ENCODE measurements at places on chromosomes 1 and 21. TPM values are rescaled to one million over a fixed set of nuclear protein-coding genes. Genes with fewer than 3 reads are reported as not detected.

DNA sequence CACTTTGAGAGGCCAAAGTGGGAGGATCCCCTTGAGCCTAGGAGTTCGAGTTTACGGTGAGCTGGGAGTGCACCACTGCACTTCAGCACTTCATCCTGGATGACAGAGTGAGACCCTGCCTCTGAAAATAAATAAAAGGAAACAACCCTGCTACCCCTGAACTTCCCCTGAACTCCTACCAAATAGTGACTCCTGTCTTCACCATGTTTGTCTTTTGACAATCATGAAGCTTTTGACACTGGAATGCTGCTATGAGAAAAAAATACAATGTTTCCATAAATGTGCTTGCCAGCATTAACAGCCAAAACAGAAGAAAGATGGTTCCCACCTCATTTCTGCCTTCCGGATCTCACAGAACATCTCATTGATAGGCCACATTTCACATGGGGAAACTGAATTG, 10.4 kb downstream of the ZBTB8A start:
- H3K4me3 ChIP-seq = no peak overlapping the region
- H3K4me1 ChIP-seq = no peaks in the 10 kb centered on the region
- H3K27me3 ChIP-seq = no peaks in the 10 kb centered on the region
- no peak for DNase-seq

DNA sequence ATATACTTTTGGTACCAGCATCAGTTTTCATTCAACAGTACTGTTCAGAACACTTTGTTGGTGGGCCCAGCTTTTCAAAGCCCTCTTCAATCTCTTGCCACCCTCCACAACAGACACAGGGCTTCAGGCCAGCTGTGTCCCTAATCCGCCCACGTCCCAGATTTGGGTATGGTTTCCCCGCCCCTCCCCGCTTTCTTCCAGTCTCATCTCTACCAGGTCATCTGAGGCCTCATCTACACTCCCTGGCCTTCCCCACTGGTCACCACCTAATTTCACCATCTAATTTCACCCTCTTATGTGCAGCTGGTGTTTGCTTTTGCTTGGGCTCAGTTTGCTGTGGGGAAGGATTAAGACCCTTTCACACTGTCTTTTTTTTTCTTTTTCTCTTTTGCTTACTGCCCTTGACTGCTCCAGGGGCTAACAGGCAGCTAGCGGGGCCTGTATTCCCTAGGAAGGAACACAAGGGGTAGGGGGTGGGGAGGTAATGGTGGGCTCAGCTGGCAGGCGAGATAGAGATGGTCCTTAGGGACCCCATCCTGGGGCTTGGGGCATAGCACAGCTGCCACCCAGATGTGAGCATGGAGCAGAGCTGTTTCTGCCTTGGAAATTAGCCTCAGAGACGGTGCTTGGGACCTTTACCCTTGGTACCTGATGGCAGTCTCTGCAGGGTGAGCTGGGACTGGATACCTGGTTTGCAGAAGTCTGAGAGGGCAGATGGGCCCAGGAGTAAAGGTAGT, 3.8 kb upstream of the EPB41 start:
- no peaks in the 10 kb centered on the region for H3K4me1 ChIP-seq
- no peak overlapping the region for H3K4me3 ChIP-seq
- no peak overlapping the region for H3K27ac ChIP-seq
- H3K27me3 ChIP-seq = no peaks in the 10 kb centered on the region

DNA sequence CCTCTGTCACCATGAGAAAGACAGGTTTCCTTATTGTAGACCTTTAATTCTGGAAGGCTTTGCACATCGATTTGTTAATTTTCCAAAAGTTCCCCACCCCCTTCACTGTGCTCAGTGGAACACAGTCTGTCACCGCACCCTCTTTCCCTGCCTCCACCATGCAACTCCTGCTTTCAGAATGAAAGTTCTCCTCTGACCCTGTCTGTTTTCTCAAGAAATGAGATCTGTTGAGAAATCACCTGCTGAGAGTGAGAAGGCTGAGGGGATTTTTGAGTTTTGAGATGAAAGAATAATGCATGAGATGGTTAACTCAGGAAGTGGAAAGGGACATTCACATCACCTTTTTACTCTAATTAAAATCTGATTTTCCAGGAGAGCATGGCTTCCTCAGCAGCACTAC, 99.6 kb downstream of the CYYR1 start:
- H3K4me3 ChIP-seq = no peak overlapping the region
- H3K4me1 ChIP-seq = peaks cover 8% of the 10 kb centered on the region
- H3K27me3 ChIP-seq = no peaks in the 10 kb centered on the region
- no peaks in the 10 kb centered on the region for H3K36me3 ChIP-seq
- no peak overlapping the region for H3K27ac ChIP-seq

- DNase-seq = peak; percentile 72
- no peak overlapping the region for H3K4me3 ChIP-seq
- H3K27ac ChIP-seq = peak overlapping the region; percentile 29
- H3K4me1 ChIP-seq = peaks cover 9% of the 10 kb centered on the region
- H3K36me3 ChIP-seq = peaks cover 44% of the 10 kb centered on the region
Observed at GRCh38 chr1:66951513-66951912, 26.7 kb downstream of the MIER1 start.

DNA sequence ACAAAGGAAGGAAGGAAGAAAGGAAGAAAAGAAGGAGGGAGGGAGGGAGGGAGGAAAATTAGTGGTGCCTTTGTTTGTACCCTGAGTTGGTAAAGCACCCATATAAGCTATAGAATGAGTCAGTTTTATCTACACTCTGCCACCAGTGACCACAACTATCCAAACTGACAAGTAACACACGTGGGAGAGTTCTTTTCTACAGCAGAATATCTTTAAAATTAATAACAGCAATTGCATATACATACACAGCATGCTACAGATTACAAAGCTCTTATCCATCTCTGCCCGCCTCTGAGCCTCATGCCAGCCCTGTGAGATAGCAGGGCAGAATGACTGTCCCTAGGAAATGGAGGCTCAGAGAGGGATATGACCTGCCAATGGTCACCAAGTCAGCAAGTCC, 20.3 kb downstream of the CDCP2 start:
- H3K27me3 ChIP-seq = no peaks in the 10 kb centered on the region
- no peak overlapping the region for H3K4me3 ChIP-seq
- no peaks in the 10 kb centered on the region for H3K36me3 ChIP-seq
- peak; percentile 39 for DNase-seq
- no peak overlapping the region for H3K27ac ChIP-seq

GRCh38 chr1:5390504-5390903, 601.7 kb downstream of the NPHP4 start:
- no peak for DNase-seq
- H3K27ac ChIP-seq = no peak overlapping the region
- H3K4me1 ChIP-seq = no peaks in the 10 kb centered on the region
- H3K36me3 ChIP-seq = no peaks in the 10 kb centered on the region
- no peaks in the 10 kb centered on the region for H3K27me3 ChIP-seq

- no peak overlapping the region for H3K27ac ChIP-seq
- DNase-seq = no peak
- H3K4me1 ChIP-seq = peaks cover 22% of the 10 kb centered on the region
- no peak overlapping the region for H3K4me3 ChIP-seq
Observed at GRCh38 chr1:117672756-117673155, 66.9 kb downstream of the TENT5C start.

DNA sequence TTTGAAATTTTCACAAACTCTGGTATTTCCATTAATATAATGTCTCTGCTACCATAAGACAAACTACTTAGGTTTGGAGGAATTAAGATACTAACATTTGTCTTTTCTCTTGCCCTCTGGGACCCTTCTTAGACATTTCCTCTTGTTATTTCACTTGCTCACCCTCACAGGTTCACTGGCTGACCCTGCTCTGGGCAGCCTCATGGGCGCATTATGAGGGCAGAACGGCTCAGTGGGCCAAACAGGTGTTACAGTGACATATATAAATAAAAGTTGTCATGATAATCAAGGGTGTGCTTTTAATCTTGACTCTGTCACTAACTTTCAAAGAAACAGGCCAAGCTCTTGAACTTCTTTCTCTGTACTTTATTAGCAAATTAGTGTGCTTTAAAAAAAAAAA, 46.5 kb downstream of the ZNHIT6 start:
- no peak overlapping the region for H3K4me3 ChIP-seq
- H3K36me3 ChIP-seq = peaks cover 15% of the 10 kb centered on the region
- no peaks in the 10 kb centered on the region for H3K27me3 ChIP-seq
- no peak overlapping the region for H3K27ac ChIP-seq
- H3K4me1 ChIP-seq = peaks cover 25% of the 10 kb centered on the region

The MYBPH gene
- total RNA-seq = 1.4 TPM

- H3K27me3 ChIP-seq = no peaks in the 10 kb centered on the region
- H3K36me3 ChIP-seq = no peaks in the 10 kb centered on the region
- peaks cover 6% of the 10 kb centered on the region for H3K4me1 ChIP-seq
- H3K4me3 ChIP-seq = no peak overlapping the region
- no peak overlapping the region for H3K27ac ChIP-seq
Observed at GRCh38 chr1:70458131-70458530, 47.1 kb downstream of the CTH start.

- no peak for DNase-seq
- no peak overlapping the region for H3K4me3 ChIP-seq
- no peaks in the 10 kb centered on the region for H3K27me3 ChIP-seq
- no peaks in the 10 kb centered on the region for H3K36me3 ChIP-seq
- H3K27ac ChIP-seq = no peak overlapping the region
Observed at GRCh38 chr1:181064011-181064623, 24.4 kb upstream of the IER5 start.

DNA sequence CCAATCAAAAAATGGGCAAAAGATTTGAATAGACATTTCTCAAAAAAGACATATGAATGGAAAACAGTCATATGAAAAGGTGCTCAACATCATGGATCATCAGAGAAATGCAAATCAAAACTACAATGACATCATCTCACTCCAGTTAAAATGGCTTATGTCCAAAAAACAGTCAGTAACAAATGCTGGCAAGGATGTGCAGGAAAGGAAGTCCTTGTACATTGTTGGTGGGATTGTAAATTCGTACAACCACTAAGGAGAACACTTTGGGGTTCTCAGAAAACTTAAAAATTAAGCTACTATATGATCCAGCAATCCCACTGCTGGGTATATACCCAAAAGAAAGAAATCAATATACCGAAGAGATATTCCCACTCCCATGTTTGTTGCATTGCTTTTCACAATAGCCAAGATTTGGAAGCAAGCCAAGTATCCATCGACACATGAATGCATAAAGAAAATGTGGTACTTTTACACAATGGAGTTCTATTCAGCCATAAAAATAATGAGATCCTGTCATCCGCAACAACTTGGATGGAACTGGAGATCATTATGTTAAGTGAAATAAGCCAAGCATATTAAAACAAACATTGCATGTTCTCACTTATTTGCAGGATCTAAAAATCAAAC, 17.9 kb downstream of the GBP5 start:
- H3K4me3 ChIP-seq = no peak overlapping the region
- no peak overlapping the region for H3K27ac ChIP-seq
- H3K27me3 ChIP-seq = no peaks in the 10 kb centered on the region
- no peaks in the 10 kb centered on the region for H3K36me3 ChIP-seq
- no peaks in the 10 kb centered on the region for H3K4me1 ChIP-seq

The IL10 gene
- not detected for total RNA-seq

DNA sequence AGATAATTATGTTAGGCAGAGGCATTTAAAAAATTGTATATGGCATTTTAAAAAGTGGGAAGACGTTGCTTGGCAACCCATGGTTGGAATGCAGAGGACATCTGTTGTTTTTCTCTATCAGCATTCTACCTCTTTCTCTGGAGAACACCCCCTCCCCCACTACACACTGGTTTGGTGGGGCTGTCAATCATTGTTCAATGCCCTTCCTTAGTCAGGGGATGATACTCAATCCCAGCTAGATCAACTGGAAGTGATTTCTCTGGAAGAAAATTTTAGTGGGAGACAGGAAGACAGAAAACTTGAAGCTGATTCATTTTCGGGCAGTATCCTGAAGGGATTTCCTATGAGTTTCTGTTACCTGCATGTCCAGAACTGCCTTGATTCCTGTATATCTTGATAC, 35.7 kb upstream of the CAP1 start:
- H3K27me3 ChIP-seq = no peaks in the 10 kb centered on the region
- H3K36me3 ChIP-seq = no peaks in the 10 kb centered on the region
- no peak overlapping the region for H3K27ac ChIP-seq

- H3K36me3 ChIP-seq = no peaks in the 10 kb centered on the region
- peaks cover 45% of the 10 kb centered on the region for H3K4me1 ChIP-seq
- H3K27ac ChIP-seq = peak overlapping the region; percentile 38
Observed at GRCh38 chr21:41254090-41254700, 62.4 kb upstream of the FAM3B start.

- no peak overlapping the region for H3K27ac ChIP-seq
- no peaks in the 10 kb centered on the region for H3K36me3 ChIP-seq
- H3K27me3 ChIP-seq = no peaks in the 10 kb centered on the region
Observed at GRCh38 chr1:222048094-222048595, 306.3 kb upstream of the DUSP10 start.

DNA sequence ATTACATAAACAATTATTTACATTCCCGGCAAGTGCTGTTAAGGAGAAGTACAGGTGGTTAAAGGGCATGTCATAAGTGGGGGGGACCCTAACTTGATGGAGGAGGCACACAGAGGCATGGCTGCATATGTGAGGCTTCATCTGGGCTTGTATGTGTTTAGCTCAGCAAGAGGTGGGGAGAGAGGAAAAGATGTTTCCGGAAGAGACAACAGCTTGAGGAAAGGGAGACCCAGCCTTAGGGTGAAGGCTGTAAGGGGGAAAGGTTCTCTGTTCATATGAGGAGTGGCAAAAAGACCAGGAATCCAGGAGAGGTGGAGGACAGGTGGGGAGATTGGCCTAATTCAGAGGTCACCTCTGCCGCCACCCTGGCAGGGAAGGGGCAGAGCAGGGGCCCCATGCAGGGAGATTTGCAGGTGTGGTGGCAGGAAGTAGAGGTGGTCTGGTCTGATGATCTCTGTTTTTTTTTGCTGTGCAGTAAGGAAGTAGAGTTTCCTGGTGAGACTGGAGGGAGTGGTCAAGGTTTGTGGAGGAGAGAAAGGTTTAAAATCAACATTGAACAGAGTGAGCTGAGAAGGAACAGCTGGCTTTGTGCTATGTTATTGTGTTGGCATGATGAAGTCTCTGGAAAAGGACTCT, 9.0 kb downstream of the TRAF5 start:
- DNase-seq = no peak
- peaks cover 17% of the 10 kb centered on the region for H3K4me1 ChIP-seq
- H3K4me3 ChIP-seq = no peak overlapping the region
- H3K36me3 ChIP-seq = no peaks in the 10 kb centered on the region
- H3K27me3 ChIP-seq = no peaks in the 10 kb centered on the region

GRCh38 chr1:24875991-24876506, 54.0 kb downstream of the RUNX3 start:
- no peaks in the 10 kb centered on the region for H3K27me3 ChIP-seq
- no peaks in the 10 kb centered on the region for H3K36me3 ChIP-seq
- DNase-seq = no peak
- H3K4me1 ChIP-seq = peaks cover 11% of the 10 kb centered on the region

The RCC1 gene
- total RNA-seq = 27.0 TPM

GRCh38 chr1:57061369-57061768, 95.6 kb upstream of the C8B start:
- H3K4me3 ChIP-seq = no peak overlapping the region
- no peaks in the 10 kb centered on the region for H3K27me3 ChIP-seq
- DNase-seq = peak; percentile 81
- no peak overlapping the region for H3K27ac ChIP-seq
- no peaks in the 10 kb centered on the region for H3K36me3 ChIP-seq

DNA sequence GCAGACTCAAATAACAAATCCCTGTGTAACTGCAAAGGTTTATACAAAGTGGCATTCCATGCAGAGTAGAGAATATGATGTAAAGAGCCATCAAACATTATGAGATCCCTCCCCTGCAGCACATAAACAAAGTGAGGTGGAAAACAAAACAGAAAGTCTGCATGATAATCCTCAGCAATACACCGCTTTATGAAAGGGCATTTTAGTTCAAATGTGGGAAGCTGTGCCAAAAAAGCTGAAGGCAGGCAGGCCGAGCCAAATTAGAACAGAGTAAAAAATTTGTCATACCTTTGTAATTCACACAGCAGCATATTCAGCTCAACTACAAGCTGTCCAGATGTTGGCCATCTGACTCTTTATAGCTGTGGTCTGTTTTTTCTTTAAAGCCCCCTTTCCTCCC, 113.5 kb downstream of the LHX9 start:
- peak; percentile 76 for DNase-seq
- H3K27me3 ChIP-seq = no peaks in the 10 kb centered on the region
- H3K4me1 ChIP-seq = peaks cover 10% of the 10 kb centered on the region
- no peak overlapping the region for H3K4me3 ChIP-seq

All from GM23248 (cell line).